ENCODE measurements at places on chromosomes 11 and 22.

GRCh38 chr11:60377401-60378136, 763 bp upstream of the MS4A7 start:
- DNase-seq: no peak

DNA sequence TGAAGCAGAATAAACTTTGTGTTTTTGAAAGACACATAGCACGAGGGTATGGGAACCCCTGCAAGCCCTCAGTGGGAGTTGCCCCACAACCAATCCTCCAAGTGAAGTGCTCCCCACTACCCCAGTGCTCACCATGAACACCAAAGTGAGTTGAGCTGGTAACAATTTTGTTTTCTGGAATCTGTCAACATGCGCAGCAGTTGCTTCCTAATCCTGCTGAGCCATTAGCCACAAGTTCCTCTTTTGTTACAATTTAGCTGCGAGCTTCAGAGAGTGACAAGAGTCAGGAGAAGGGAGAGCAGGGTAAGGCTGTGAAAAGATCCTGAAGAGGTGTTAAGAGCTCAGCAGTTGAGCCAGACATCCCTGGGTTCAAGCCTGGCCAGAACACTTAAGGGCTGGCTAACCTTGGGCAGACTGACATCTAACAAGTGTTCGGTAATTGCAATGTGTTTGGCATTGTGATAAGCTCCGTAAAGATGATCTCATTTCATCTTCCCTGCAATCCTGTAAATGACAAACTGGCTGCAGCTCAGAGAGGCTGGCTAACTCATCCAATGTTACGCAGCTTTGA, 24.1 kb upstream of the ASPHD2 start:
- no peak for DNase-seq

DNA sequence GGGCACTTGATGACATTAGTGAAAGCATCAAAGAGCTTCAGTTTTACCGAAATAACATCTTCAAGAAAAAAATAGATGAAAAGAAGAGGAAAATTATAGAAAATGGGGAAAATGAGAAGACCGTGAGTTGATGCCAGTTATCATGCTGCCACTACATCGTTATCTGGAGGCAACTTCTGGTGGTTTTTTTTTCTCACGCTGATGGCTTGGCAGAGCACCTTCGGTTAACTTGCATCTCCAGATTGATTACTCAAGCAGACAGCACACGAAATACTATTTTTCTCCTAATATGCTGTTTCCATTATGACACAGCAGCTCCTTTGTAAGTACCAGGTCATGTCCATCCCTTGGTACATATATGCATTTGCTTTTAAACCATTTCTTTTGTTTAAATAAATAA, 10.6 kb downstream of the REXO2 start:
- DNase-seq: no peak

DNA sequence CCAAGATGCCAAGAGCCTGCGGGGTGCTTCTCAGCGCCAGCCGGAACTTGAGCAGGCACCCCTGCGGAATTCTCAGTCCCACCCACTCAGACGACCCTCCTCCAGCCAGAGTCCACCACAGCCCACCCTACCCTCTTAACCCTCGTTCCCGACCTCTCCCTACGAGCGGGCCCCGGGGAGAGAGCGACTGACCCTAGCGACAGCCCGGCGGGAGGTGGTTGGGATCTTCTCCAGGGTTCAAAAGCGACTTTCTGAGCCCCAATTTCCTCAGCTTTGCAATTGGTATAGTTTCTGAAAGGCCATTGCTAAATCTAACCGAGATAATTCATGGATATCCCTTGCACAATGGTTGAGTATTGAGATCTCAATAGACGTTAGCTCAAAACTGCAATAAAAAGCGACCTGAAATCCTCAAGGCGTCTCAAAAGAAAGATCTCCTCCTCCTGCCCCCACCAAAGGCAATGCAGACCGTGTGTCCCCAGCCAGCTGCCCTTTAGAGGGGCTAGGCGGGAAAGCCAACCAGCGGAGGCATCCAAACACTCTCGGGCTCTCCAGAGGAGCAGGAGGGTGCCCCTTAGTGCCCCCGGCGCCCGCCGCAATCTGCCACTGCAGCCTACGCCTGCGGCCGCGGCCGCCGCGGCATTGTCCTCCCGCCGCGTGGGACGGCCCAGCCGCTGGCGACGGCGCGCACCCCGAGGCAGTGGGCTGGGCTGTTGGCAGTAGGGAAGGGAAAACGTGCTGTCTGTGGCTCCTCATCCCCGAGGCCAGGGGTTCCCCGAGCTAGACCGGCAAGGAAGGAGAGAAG, 1.5 kb upstream of the SLC6A5 start:
- no peak for DNase-seq

DNA sequence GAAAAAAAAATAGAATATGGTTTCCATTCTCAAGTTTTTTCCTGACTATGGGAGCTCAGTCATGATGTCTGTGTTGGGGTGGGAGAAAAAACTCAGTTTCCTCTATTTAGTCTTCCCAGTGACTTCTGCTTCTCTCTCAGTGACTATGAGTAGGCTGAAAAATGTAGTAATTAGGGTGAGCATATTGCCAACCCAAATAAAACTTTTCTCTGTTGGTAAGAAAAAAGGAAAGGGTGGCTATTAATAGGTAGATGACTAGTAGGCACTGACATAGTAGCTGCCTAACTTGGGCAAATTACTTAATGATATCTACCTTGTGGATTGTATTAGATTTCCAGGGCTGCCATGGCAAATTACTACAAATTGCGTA, 34.2 kb upstream of the BIRC3 start:
- no peak for DNase-seq

DNA sequence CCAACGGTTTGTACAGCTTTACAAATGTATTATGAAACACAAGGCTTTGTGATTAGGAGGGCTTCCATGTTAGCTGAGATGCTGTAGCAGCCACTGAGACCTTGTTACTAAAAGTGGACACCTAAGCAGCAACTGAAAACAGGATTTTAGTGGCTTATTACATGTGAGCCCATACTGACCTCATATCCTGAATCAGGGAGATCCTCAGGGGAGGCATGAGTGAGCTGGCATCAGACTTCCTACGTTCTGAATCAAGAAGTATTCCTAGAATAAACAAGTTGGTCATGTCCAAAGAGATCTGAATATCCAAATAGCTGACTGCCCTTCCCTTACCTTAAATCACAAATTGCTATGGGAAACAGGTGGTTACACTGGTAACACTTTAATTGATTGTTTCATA, 59.1 kb upstream of the SCUBE2 start:
- no peak for DNase-seq
